ENCODE measurements at places on chromosomes 1 and 21.
A peak's percentile ranks its signal among the peaks of the same experiment; 100 is the strongest.

GRCh38 chr1:206059355-206059915 lies 6.5 kb downstream of the RHEX start:
- DNase-seq: no peak

DNA sequence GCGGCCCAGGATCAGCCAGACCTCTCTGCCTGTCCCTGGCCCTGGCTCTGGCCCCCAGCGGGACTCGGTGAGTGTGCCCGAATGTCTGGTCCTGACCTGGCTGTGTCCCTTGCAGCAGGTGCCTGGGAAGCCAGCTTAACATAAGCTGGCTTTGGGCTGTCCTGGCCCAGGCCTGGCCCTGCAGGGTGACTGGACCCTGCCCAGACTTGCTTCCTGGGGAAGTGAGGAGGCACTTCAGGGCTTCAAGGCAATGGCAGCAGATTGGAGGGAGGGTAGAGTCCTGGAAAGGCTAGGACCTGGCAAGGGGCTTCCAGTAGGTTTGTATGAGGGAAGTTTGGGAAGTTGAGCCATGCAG lies 16.4 kb downstream of the RPS6KA1 start:
- DNase-seq: no peak

GRCh38 chr21:38861056-38861455 lies 55.3 kb downstream of the ETS2 start:
- DNase-seq: no peak

- peak; percentile 51 for DNase-seq
These were observed 18.3 kb upstream of the HDAC1 start for GRCh38 chr1:32273391-32274208.

- no peak for DNase-seq
These were observed 75.8 kb downstream of the PGBD5 start for GRCh38 chr1:230350208-230350921.

DNA sequence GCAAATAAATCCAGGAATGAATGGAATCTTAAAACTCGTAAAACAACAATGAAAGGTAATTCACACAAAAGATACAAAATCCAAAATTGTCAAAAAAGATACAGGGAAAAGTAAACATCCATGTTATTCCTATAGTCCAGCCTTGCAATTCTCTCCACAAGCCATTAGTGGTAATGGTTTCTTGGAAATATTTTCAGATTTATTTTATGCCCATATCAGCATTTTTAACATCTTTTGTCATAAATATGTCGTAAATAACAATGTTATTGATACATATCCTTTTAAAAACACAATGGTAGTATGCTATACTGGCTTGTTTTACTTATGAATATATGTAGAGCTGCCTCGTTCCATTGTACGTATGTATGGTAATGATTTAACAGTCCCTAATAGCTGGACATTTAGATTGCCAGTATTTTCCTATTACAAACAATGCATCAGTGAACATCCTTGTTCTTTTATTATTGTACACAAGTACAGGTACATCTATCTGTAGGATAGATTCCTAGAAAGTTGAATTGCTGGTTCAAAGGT lies 30.6 kb downstream of the DNTTIP2 start:
- no peak for DNase-seq

DNA sequence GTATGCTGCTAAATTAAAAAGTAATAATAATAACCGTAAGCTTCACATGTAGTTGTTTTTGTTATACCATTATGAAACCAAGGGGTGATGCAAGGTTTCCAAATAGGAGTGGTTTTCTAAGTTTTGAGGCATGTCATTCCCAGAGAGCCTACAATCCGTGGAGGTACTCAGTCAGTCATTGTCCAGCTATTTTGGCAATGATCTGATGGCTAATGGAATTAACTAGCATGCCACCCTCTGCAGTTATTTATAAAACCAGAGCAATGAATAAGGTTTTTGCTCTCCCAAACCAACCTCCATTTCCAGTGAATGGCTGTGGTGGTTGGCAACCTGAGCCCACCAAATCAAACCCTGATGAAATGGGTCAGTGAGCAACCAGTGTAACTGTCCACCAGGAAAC lies 106.4 kb downstream of the TBX15 start:
- no peak for DNase-seq

DNA sequence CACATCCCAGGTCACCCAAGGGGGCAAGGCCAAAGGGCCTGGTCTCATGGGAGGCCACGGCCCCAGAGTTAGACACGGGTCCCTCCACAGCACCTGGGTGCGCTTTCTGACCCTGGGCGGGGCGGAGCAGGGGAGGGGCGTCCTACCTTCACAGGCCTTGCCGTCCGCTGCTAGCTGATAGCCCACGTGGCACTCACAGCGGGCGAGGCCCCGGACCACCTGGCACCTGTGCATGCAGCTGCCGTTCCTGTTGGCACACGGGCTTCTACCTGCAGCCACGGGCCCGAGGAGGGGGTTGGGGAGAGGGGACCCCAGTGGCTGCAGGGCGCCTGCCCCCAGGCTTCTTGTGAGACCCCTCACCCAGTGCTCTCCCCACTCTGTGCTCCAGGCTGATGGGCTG lies 59.9 kb downstream of the ARHGEF16 start:
- no peak for DNase-seq

- no peak for DNase-seq
These were observed 52.8 kb downstream of the FMO4 start for GRCh38 chr1:171366816-171367215.

DNA sequence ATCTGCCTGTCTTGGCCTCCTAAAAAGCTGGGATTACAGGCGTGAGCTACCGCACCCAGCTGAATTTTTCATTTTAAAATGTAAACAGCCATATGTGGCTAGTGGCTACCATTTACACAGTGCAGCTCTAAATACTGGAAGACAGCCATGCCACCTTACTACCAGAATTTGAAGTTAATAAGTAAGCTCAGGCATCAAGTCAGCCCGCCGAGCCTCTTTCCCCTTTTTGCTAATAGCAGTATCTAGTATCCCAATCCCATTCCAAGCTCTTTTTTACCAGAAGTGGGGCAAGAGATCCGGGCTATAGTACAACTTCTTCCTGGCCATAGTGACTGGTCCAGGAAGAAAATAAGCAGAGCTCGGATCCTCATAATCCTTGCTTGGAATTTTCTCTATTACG lies 15.1 kb downstream of the TAF13 start:
- DNase-seq: no peak

GRCh38 chr1:16421201-16421600 lies 16.0 kb downstream of the SPATA21 start:
- no peak for DNase-seq

GRCh38 chr1:12019858-12020509 lies 686 bp downstream of the MIIP start:
- peak; percentile 40 for DNase-seq

- no peak for DNase-seq
These were observed 52.4 kb downstream of the ZP4 start for GRCh38 chr1:237838320-237838719.

- DNase-seq: no peak
These were observed 93.3 kb upstream of the IFFO2 start for GRCh38 chr1:19049798-19050197.
